ENCODE measurements at places on chromosomes 5 and 9. TPM values are rescaled to one million over a fixed set of nuclear protein-coding genes. Genes with fewer than 3 reads are reported as not detected.

GRCh38 chr5:17625686-17626085 is 6.2 kb upstream of the TAF11L13 start:
- DNase-seq = no peak

GRCh38 chr9:93288341-93288740 is 104.4 kb downstream of the WNK2 start:
- DNase-seq = peak; percentile 39

- no peak for DNase-seq
Observed at GRCh38 chr5:132354381-132355139, 14.9 kb upstream of the SLC22A5 start.

FUT7 gene
- not detected for polyA plus RNA-seq

ARID3C gene
- polyA plus RNA-seq = not detected

GRCh38 chr9:135281791-135282737 is 194.6 kb downstream of the OLFM1 start:
- DNase-seq = peak; percentile 45

FOXD4 gene
- polyA plus RNA-seq = 0.15 TPM

TAL2 gene
- not detected for polyA plus RNA-seq

DNA sequence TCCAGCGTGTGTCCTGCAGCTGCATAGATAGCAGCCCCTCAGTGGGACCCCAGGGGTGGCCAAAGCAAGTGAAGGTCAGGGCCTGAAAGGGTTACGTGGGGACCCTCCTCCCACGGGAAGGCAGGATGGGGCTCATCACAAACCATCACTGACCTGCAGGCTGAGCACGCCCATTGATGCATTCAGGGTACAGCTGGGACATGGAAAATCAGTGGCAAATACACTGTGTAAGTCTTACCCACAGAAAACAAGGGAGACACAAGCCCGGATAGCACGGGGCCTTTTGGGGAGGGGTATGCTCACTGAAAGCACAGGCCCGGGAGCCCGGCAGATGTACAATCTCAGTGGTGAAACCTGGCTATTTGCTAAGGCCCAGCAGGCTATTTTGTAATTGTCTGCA is 49.1 kb downstream of the SEMA4D start:
- DNase-seq = no peak

DNA sequence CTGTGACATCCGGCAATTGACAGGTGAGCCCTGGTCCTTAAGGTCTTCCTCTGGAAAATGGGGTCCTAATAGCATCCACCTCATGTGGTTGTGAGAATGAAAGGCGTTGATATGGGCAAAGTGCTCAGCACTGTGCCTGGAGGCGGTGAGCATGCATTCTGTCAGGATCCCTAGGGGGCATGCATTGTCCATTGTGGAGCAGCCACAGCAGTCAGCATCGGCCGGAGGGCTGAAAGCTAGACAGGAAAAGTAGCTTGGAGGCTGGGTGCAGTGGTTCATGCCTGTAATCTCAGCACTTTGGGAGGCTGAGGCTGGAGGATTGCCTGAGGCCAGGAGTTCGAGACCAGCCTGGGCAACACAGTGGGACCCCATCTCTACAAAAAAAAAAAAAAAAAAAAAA is 122.2 kb downstream of the LHX2 start:
- no peak for DNase-seq

- DNase-seq = no peak
Observed at GRCh38 chr9:129480227-129480626, 140.7 kb downstream of the C9orf50 start.

UBQLN1 gene
- 129 TPM for polyA plus RNA-seq

TAS2R1 gene
- polyA plus RNA-seq = not detected

GRCh38 chr9:36874921-36875320 is 159.1 kb downstream of the PAX5 start:
- peak; percentile 5 for DNase-seq

GRCh38 chr5:176948458-176948857 is 49.3 kb upstream of the HK3 start:
- no peak for DNase-seq

DNA sequence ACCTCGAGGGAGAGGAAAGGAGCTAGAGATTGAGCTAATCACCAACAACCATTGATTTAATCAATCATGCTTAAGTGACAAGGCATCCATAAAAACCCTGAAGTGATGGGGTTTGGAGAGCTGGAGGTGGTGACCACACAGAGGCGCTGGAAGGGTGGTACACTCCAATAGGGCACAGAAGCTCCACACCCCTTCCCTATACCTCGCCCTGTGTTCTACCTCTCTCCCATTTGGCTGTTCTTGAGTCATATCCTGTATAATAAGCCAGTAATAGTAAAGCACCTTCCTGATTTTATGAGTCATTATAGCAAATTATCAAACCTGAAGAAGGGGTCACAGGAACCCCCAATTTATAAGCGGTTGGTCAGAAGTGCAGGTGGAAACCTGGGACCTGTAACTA is 18.3 kb downstream of the ACTL7B start:
- DNase-seq = no peak

DNA sequence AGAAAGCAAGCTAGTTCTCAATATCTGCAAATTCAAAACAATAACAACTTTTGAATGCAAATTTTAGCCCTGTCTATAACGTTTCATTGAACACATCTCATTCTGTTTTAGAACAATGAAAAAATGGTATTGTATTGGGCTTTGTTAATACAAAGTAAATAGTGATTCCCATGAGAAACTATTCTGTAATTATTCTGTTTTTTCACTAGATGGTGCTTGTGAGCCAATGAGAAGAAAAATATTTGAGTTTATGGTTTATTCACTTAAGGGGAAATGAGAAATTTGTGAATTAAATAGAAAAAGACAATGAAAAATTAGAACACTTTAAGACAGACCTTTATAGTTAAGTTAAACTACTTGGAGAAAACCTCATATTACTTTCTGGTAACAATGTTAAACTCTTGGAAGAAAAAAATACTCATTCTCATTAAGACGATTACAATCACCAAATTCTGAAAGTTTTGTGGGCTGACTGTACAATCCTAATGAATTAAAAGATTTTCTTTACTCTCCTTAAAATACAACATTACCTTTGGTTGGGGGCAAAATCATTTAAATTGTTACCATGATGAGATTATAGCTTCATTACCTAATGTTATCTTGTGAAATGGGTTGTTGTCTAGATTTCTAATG is 127.0 kb downstream of the NNT start:
- no peak for DNase-seq

DNA sequence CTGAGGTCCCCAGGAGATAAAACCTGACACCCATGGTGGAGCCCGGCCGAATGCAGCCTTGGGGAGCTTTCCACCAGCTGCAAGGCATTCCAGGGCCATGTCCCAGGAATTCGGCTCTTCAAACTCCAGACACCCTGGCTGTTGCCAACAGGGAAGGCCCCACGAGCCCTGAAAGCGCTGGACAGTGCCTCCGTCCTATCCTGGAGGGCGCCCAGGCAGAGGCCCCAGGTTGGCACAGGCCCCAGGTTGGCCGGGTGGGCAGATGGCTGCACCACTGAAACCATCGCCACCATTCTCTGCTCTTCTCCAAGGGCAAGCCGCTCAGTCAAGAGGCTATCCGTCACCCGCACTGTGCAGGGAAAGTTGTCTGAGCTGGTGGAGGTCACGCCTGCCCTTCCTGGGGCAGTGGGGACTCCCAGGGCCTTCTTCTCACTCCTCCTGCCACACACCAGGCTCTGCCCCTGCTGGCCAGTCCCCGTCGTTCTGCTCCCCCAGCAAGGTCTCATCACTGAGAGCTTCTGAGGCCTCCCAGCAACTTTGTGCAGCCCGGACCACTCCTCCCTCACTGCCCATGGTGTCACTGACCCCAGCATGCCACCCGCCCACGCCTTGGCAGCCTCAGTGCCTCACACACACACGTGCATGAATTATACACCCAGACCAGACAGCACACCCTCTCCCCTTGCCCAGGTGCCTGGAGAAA is 21.2 kb downstream of the SLC6A3 start:
- DNase-seq = peak; percentile 22
